ENCODE measurements at places on chromosomes 11 and 22.

DNA sequence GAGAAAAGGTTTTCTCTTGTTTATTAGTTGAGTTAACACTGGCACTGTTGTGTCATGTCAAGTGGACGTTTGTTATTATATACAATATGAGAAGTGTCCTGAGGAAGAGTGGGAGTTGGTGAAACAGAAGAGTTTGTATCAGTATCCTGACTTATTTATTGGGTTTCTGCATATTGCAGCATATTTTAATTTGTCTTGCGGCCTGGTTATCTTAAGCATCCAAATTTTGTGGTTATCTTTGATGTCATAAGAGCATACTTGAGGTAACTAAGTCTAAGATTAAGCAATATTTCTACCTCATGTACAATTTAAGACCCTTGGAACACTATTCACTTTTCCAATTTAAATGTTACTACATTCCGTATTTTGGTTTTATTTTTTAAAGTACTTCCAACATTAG, 103.5 kb downstream of the DDX10 start:
- DNase-seq: no peak

DNA sequence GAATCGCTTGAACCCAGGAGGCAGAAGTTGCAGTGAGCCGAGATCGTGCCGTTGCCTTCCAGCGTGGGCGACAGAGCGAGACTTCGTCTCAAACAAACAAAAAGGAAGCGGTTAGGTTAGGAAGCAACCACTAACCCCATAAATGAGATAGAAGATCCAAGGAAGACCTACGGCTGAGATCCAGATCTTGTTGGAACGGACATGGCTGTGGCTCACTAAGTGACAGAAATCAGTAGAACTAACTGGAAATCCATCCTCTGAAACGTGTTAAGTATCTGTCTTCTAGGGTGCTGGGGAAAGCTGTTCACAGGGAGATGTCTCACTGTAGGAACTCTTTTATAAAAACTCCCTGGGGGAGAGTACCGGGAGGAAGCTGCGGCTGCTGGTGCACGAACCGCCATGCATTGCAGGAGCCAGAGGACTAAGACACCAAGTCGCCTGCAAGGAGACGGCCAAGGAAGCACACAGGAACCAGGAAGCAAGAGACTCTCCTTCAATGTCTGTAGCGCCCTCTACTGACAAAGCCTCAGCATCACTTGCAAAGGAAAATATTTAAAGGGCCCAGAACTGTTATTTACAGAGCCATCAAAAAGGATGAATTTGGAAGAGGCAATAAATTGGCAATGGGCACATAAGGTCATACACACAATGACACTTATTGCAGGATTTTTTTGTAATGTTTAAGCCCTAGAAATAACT, 16.9 kb upstream of the SPTY2D1 start:
- no peak for DNase-seq

DNA sequence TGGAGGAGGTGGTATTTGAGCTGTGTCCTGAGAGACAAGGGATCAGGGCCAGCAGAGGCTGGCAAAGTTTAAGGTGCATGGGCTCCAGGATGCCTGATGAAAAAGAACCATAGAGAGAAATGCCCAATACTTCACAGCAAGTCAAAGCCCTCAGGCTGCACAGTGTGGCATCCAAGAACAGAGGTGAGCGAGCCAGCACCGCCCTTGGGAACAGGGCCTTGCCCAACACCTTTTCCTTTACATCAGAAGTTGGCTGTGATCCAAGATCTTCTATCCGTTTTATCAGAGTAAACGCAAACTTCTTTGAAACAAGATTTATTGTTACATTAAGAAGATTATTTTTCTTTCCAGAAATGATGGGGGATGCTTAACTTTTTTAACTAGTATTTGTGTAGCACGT, 1.4 kb downstream of the B3GNT6 start:
- DNase-seq: no peak

DNA sequence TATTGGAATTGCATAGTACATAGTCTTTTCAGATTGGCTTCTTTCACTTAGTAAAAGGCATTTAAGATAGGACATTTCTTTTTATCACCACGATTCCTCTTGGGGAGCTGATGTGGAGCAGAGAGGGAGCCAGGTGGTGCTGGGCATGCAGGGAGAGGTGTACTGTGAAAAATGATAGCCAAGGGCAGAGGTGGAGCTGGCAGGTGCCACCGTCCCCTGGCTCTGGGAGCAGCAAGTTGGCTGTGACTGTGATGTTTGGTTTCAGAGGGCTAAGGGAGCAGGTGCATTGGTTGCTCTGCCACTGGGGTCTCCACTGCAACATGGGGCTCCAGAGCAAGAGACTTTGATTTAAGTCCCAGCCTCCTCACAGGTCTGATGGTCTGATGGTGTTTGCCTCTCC, 16.5 kb downstream of the SGSM1 start:
- no peak for DNase-seq

DNA sequence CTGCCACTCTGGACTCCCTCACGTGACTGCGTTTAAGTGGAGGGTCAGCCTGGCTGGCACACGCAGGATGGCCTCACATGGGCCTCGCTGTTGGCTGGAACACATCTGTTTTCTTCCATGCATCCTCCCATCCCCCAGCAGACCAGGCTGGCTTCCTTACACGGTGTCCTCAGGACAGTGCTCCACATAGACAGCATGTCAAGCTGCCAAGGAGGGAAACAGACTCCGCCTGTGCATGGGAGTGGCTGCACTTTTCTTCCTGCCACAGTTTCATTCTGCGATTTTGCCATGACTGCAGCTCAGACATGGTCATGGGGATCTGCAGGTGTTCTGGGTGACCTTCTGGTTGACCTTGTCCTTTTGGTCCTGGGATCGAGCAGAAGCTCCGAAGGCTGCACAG, 344.2 kb downstream of the SHANK2 start:
- no peak for DNase-seq

- no peak for DNase-seq
Measured at GRCh38 chr22:35230839-35231584, 26.3 kb upstream of the HMGXB4 start.

DNA sequence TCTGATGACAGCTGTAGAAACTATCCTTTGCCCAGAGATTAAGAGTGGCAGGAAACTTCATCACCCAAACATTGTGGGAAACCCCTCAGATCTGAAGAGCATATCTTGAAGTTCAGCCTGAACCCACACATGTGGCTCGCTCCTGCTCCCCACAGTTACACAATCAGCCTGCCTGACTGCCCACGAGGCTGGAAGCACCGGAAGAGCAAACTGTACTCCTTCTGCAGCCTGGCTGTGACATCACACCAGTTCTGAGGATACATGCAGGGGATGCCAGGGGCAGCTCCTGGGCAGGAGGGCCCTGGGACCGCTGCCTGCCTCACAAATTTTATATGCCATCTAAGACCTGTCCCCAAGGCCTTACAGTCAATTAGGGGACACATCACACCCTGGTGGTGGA, 444.4 kb downstream of the BUD13 start:
- no peak for DNase-seq

- DNase-seq: no peak
Measured at GRCh38 chr11:57217053-57217452, 20.0 kb downstream of the APLNR start.

- DNase-seq: no peak
Measured at GRCh38 chr22:27260087-27260698, 541.4 kb downstream of the MN1 start.

- no peak for DNase-seq
Measured at GRCh38 chr22:49585461-49586243, 242.0 kb downstream of the BRD1 start.

DNA sequence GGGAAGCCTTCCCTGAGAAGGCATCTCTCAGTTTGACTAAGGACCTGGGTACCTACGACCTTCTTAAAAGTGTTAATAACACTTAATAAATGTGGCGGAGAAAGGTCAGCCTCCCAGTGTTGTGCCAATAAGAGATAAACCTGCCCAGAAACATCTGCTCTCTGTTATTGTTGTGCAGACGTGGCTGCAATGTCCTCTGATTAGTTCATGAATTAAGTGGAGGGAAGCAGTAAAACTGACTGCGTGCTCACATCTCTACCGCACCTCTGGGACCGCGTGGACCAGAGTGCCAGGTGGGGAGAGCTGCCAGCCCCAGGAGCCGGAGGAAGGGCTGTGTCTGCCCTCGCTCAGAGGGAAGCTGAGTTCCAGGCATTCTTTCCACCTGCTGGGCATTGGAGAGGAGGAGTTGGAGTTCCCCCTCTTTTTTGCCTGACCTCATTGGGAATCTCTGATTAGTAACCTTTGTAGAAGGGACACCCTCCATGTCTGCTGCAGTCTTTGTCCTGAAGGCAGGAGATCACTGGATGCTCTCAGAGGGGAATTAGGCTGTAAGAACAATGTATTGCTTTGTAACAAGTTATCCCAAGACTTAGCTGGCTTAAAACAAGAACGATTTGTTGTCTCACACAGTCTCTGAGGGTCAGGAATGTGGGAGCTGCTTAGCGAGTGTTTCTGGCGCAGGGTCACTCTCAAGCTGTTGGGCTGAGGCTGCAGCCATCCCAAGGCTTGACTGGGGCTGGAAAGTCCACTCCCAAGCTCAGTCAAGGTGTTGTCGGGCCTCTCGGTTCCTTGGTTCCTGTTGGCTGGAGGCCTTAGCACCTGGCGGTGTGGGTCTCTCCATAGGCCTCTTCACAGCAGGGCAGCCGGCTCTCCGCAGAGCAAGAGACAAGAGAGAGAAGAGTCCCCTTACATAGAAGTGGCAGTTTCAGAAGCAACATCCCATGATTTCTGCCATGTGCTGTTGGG, 247.6 kb upstream of the TBCEL start:
- no peak for DNase-seq

- DNase-seq: no peak
Measured at GRCh38 chr11:115920841-115921480, 416.7 kb upstream of the CADM1 start.

- no peak for DNase-seq
Measured at GRCh38 chr22:45422237-45422983, 8.9 kb downstream of the RIBC2 start.

DNA sequence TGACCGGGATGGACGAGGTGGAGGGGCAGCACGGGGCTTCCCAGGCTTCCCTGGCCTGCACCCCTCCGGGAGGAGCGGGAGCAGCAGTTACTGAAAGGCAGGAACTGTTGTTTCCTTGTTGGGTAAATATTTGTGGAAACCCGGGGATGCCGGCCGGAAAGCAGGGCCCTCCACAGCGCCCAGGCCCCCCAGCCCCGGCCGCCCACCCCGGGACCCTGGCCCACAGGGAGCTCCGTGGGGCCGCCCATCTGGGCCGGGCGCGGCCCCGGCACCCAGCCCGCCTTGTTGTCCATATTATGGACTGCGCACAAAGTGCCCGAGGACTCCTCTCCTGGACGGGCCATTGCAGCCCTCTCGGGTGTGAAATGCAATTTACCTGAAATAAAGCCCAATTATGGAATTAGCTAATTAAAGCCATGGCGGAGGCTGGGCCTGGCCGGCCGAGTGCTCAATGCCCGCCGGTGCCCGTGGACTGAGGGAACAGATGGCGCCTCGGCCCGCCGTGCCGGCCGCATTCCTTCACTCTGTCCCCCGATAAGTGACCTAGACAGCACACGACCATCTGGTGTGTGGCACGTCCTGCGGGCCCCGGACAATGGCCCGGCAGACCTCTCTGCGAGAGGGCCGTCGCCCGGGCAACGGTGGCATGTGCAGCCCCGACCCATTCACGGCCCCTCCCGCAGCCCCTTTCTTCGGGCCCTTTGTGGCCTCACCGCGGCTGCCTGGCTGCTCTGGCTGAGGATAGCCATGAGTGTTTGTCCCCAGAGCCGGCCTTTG, 35.4 kb downstream of the CDKN1C start:
- DNase-seq: no peak

GRCh38 chr11:69870766-69871165, 51.5 kb upstream of the FGF3 start:
- no peak for DNase-seq

DNA sequence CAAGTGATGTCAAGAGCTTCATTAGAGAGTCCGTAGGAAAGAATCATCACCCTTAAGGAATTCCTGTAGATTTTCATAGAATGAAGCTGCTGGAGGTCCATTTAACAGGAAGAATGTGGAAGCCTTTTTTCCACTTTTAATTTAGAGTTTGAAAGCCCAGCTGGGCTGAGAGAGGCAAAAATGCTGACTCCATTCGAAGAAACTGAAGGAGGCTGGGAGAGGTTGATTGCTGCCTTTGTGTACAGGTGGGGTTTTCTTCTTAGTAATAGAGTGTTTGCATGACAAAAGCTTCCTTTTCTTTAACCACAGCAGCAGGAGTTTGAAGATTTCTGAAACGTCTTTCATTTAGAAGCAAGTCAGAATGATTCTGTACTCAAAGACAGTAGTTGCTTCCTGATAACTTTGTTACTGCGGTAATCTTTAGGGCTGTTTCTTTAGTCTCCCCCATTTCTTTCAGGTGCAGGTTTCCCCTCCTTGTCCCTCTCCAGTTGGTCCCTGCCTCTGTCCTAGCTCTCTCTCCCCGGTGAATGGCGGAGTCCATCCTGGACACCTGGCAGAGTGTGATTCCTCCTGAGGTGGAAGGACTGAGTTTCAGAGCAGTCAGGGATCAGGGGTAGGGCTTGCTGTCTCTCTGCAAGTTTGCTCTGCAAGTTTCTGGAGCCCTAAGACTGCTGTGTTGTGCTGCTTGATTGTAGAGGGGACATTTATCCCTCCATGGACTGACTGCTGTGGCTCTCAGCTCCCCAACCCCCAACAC, 166.2 kb downstream of the LDLRAD3 start:
- DNase-seq: no peak
